ENCODE measurements at places on chromosomes 4 and X.

DNA sequence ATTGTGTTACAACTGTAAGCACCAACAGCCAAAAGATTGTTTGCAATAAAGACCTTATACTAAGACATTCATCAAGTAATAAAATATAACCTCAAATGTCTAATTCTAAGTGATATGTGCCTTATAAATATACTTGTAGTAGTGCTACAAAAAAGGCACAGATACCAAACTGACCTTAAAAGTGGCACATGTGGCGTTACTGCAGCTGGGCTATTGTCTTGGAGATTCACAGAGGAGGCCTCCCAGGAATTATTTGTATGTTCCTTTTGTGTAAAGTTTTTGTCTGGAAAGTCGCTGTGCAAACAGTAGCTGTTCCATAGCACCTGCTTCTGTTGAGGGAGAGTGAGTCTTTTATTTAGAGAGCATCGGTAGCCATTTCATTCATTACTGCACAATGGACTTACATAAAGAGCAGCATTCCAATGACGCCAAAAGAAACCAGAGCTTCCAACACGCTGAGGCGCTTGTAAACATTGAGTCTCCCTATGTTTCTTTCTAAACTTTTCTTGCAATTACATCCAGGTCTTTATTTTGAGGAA lies 143.7 kb downstream of the RPA4 start:
- no peak overlapping the region for H3K4me3 ChIP-seq
- H3K4me1 ChIP-seq: no peaks in the 10 kb centered on the region
- DNase-seq: no peak

- H3K4me3 ChIP-seq: no peak overlapping the region
- H3K27ac ChIP-seq: no peak overlapping the region
- no peaks in the 10 kb centered on the region for H3K27me3 ChIP-seq
- no peaks in the 10 kb centered on the region for H3K36me3 ChIP-seq
- no peaks in the 10 kb centered on the region for H3K4me1 ChIP-seq
- no peak for DNase-seq
Measured at GRCh38 chrX:12885508-12885907, 18.6 kb downstream of the TLR7 start.

- no peak overlapping the region for H3K4me3 ChIP-seq
- no peaks in the 10 kb centered on the region for H3K4me1 ChIP-seq
- no peak for DNase-seq
- H3K27me3 ChIP-seq: no peaks in the 10 kb centered on the region
- H3K27ac ChIP-seq: no peak overlapping the region
Measured at GRCh38 chr4:172379834-172380233, 566.6 kb downstream of the GALNTL6 start.

GRCh38 chr4:156227321-156227720 lies 273.7 kb upstream of the CTSO start:
- DNase-seq: no peak
- no peaks in the 10 kb centered on the region for H3K27me3 ChIP-seq
- no peaks in the 10 kb centered on the region for H3K4me1 ChIP-seq

DNA sequence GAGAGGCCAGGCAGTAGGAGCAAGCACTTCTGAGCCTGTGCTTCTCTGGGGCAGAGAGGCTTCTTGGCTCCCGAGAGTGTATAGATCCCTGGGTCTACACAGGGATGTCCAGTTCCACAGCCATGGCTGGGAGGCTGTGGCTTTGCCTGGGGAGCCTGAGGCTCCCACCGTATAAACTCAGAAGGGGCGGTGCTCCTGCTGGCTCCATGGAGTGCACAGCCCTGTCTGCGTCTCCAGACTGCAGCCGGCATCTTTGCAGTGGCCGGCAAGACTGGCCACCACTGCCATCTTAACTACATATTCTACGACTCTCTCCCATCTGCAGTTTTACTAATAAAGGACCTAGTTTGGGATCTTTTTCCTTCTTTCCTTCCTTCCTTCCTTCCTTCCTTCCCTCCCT lies 1253.8 kb downstream of the C4orf33 start:
- no peaks in the 10 kb centered on the region for H3K36me3 ChIP-seq
- no peak overlapping the region for H3K27ac ChIP-seq
- H3K4me1 ChIP-seq: no peaks in the 10 kb centered on the region
- H3K4me3 ChIP-seq: no peak overlapping the region
- no peaks in the 10 kb centered on the region for H3K27me3 ChIP-seq

GRCh38 chr4:113921089-113921794 lies 58.2 kb downstream of the ARSJ start:
- no peaks in the 10 kb centered on the region for H3K4me1 ChIP-seq
- no peak overlapping the region for H3K27ac ChIP-seq
- H3K36me3 ChIP-seq: no peaks in the 10 kb centered on the region
- no peaks in the 10 kb centered on the region for H3K27me3 ChIP-seq
- DNase-seq: no peak

GRCh38 chr4:74157561-74158465 lies at the start of gene MTHFD2L:
Gene MTHFD2L (plus strand): TSS chr4:74158118. CDS start chr4:74158139, 21 bp downstream.
- peaks cover 14% of the 10 kb centered on the region for H3K4me1 ChIP-seq
- H3K4me3 ChIP-seq: peak within 1 kb of the TSS; percentile 66
- peak; percentile 66 for DNase-seq

DNA sequence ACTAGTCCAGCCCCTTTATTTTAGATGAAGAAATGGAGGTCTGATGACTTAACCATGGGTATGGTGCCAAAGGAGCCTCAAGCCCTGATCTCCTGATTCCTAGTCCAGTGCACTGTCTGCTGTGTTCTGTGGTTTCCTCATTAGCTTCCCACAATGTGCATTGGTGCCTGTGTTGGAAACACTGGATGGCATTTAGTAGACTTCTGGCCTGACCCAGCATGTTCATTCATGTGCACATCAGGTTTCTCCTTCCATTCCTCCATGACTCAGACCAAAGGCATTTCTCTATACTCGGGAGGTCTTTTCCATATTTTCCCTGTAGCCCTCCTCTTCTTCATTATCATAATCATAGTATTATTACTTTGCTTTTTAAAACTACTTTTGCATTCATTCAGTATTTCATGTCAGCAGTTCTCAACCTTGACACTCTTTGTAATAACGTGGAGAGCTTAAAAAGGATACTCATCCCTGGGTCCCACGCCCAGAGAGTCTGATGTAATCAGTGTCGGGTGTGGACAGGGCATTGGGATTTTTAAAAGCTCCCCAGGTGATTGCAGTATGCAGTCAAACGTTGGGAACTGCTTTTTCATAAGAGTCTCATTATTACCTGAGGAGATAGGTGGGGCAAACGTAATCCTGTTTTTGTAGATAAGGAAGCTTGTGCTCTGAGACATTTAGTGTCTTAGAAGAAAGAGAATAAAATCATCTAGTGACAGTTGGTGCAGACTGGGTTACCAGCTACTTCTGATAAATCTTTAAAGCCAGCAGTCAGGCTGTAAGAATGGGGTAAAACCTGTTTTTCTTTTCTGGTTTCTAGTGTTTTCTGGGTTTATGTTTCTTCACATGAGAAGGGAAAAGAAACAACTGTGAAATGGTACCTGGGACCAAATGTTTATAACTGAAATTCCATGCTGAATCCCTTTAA lies 40.9 kb upstream of the XK start:
- no peak overlapping the region for H3K4me3 ChIP-seq
- H3K27me3 ChIP-seq: no peaks in the 10 kb centered on the region
- no peak overlapping the region for H3K27ac ChIP-seq
- no peak for DNase-seq
- no peaks in the 10 kb centered on the region for H3K4me1 ChIP-seq

GRCh38 chr4:124019749-124020549 lies 623.4 kb downstream of the SPRY1 start:
- no peak overlapping the region for H3K4me3 ChIP-seq
- H3K4me1 ChIP-seq: no peaks in the 10 kb centered on the region
- H3K27ac ChIP-seq: no peak overlapping the region
- H3K27me3 ChIP-seq: no peaks in the 10 kb centered on the region
- no peaks in the 10 kb centered on the region for H3K36me3 ChIP-seq

DNA sequence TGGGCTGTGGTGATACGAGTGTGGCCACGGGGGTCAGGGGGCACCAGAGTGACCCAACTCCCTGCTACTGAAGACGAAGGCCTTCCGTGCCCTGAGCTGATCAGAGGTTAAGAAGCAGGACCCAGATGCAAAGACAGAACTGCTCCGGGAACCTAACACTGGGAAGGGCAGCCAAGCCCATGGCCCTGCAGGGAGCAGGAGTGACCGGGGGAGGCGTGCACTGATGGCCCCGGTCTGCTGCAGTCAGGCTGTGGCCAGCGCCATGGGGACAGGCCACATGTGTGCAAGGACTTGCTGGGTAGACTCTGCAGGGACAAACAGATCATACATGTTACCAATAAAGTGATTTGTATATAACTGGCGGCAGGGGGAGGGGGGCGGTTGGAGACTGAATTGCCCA lies 74.6 kb downstream of the ACOX3 start:
- H3K27me3 ChIP-seq: no peaks in the 10 kb centered on the region
- no peak overlapping the region for H3K27ac ChIP-seq
- no peak for DNase-seq
- H3K4me1 ChIP-seq: no peaks in the 10 kb centered on the region
- no peak overlapping the region for H3K4me3 ChIP-seq
- H3K36me3 ChIP-seq: no peaks in the 10 kb centered on the region

DNA sequence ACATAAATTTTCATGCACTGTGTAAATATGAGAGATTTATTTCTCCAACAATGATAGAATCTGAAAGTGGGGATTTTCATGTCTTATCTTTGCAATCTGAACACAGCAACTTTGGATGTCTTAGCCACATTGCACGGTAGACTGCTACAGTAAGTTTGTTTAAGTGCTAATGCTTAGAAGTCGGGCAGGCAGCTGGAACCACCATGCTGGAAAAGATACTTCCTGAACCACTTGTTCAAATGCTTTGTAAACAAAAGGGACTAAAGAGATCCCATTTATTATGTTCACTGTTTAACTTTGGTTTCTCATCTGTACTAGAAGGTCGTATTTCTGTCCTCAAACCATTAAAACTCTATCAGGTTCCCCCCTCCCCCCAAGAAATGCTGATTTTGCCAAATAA lies 555.9 kb upstream of the DIPK2B start:
- no peak for DNase-seq
- no peak overlapping the region for H3K27ac ChIP-seq
- H3K27me3 ChIP-seq: no peaks in the 10 kb centered on the region
- no peak overlapping the region for H3K4me3 ChIP-seq
- no peaks in the 10 kb centered on the region for H3K36me3 ChIP-seq
- peaks cover 67% of the 10 kb centered on the region for H3K4me1 ChIP-seq

GRCh38 chr4:8502371-8502770 lies 61.8 kb downstream of the TRMT44 start:
- no peaks in the 10 kb centered on the region for H3K36me3 ChIP-seq
- no peaks in the 10 kb centered on the region for H3K27me3 ChIP-seq
- H3K27ac ChIP-seq: no peak overlapping the region
- H3K4me1 ChIP-seq: no peaks in the 10 kb centered on the region

DNA sequence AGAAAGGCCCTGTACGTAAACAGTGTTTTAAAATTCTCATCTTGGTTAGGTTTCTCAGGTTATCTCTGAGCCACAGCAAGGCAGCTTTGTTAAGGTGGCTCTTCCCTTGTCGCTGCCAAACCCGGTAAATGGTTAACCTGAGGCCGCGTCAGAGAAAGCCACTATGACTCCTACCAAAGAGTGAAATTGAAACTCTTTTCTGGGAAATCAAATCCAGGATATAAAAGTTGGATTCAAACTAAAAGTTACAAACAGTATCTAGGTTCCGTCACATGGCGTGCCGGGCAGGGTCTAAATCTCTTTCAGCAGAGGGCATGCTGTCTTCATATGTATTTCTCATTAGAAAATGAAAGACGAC lies 433 bp downstream of the MMAA start:
- peak overlapping the region; percentile 85 for H3K4me3 ChIP-seq
- no peaks in the 10 kb centered on the region for H3K27me3 ChIP-seq
- DNase-seq: no peak
- peaks cover 34% of the 10 kb centered on the region for H3K4me1 ChIP-seq
- peak overlapping the region; percentile 95 for H3K27ac ChIP-seq

- peaks cover 5% of the 10 kb centered on the region for H3K36me3 ChIP-seq
- no peak overlapping the region for H3K4me3 ChIP-seq
- H3K4me1 ChIP-seq: peaks cover 19% of the 10 kb centered on the region
- no peak overlapping the region for H3K27ac ChIP-seq
- H3K27me3 ChIP-seq: no peaks in the 10 kb centered on the region
Measured at GRCh38 chr4:109662771-109663170, 40.5 kb downstream of the CASP6 start.

GRCh38 chr4:89216422-89216821 lies 91.2 kb downstream of the GPRIN3 start:
- no peaks in the 10 kb centered on the region for H3K27me3 ChIP-seq
- H3K4me3 ChIP-seq: no peak overlapping the region
- no peaks in the 10 kb centered on the region for H3K4me1 ChIP-seq
- DNase-seq: no peak
- H3K36me3 ChIP-seq: no peaks in the 10 kb centered on the region

- no peak for DNase-seq
- H3K4me1 ChIP-seq: no peaks in the 10 kb centered on the region
- no peak overlapping the region for H3K27ac ChIP-seq
- H3K27me3 ChIP-seq: no peaks in the 10 kb centered on the region
Measured at GRCh38 chr4:69951602-69952001, 13.9 kb downstream of the CSN2 start.

DNA sequence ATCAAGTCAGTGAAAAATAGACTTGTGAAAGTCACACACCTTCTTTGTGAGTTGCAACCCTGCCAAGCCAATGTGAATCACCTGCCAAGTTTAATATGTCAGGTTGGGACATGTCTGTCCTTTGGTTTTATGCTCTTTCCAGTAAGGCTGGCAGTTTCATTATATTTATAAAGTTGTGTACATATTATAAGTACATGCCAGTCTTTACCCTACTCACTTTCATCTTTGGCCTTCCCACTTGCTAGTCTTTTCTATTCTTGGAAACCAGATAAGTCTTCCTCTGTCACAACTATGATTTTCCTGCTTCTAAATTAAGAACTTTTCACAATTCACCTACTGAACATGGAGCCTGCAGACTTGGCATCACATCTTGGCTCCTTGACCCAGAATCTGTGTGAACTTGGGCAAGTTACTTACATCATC lies 680.7 kb upstream of the BOD1L1 start:
- H3K36me3 ChIP-seq: no peaks in the 10 kb centered on the region
- H3K27ac ChIP-seq: no peak overlapping the region
- no peak for DNase-seq
- H3K4me3 ChIP-seq: no peak overlapping the region
- no peaks in the 10 kb centered on the region for H3K27me3 ChIP-seq
